ENCODE measurements at places on chromosomes 6 and 20.
A peak's percentile ranks its signal among the peaks of the same experiment; 100 is the strongest.

GRCh38 chr6:47105469-47106178 is 63.5 kb upstream of the ADGRF1 start:
- no peak for DNase-seq

GRCh38 chr6:123821112-123821511 is 17.4 kb downstream of the NKAIN2 start:
- DNase-seq, result no peak

DNA sequence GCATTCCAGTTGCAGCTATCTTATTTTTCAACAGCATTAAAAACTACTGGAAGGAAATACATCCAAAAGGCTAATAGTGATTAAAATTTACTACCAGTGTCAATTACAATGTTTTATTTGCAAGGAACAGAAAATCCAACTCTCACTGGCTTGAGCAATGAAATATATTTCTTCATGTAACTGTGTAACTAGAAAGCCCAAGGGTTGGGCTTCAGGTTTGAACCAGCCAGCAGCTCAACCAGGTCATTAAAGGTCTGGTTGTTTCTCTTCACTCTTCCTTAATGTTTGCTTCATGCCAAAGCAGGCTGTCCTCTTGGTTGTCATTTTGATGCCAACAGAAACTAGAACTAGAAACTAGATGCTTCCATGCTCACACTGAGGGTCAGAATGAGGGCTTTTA is 437.7 kb downstream of the PLCB1 start:
- no peak for DNase-seq

DNA sequence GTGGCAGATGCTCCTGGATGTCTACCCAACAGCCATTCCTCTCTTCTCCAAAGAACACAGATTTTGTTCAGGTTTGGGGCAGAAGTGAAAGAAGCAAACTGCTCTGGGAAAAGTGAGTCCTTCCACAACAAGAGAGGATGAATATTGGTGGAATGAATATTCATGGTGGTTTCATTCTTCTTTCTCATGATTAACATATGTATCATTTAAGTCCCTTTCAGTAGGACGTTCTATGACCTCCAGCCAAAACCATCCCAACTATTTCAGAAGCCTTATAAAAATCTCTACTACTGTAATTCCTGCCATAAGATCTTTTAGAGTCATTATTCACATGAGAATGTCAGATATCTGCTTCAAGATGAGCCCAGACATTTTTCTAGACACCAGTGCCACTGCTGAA is 44.4 kb downstream of the MDN1 start:
- DNase-seq, result no peak

DNA sequence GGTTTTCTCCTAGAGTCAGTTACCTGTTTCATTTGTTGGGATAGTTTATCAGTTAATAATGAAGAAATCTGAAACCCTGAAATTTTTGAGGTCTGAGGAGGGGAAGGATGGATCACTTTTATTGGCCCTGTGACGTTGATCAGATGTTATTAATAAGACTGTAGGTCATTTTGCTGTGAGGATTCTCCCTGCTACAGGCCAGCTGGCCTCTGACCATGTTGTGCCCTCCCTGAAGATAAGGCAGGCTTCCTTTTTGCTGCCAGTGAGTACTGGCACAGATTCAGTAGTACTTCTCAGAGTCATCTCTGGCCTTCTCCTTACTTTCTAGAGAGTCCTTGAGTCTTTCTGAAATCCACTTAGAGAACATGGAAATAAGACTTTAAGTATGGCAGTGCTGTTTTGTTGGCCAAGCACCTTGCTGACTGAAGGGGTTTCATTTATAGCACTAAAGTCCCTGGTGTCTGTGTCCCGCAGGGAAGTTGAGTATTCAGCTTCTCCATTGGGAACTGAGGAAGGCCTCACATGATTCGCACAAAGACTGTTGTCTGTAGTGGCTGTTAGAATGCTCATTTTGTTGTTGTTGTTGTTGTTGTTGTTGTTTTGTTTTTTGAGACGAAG is 202.6 kb downstream of the DTNBP1 start:
- DNase-seq, result no peak

DNA sequence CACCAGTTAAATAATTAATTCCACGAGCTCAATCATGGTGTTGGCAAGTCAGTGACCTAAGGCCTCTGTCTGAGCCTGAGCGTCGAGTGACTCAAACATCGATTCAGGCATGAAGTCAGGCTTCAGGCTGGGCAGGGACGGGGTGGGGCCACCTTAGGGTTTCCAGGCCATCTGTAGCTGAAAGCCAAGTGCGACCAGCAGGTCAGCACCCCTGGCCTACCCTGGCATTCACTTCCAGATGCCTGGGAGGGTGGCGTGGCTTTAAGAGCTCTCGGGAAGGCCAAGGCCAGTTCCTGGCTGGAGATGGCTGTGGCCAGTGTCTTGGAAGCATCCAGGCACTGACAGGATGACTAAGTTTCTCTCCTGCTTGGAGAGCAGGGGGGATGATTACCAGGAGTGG is 113.4 kb downstream of the DACT2 start:
- DNase-seq, result no peak

GRCh38 chr6:163500105-163500504 is 85.6 kb downstream of the QKI start:
- DNase-seq, result no peak

DNA sequence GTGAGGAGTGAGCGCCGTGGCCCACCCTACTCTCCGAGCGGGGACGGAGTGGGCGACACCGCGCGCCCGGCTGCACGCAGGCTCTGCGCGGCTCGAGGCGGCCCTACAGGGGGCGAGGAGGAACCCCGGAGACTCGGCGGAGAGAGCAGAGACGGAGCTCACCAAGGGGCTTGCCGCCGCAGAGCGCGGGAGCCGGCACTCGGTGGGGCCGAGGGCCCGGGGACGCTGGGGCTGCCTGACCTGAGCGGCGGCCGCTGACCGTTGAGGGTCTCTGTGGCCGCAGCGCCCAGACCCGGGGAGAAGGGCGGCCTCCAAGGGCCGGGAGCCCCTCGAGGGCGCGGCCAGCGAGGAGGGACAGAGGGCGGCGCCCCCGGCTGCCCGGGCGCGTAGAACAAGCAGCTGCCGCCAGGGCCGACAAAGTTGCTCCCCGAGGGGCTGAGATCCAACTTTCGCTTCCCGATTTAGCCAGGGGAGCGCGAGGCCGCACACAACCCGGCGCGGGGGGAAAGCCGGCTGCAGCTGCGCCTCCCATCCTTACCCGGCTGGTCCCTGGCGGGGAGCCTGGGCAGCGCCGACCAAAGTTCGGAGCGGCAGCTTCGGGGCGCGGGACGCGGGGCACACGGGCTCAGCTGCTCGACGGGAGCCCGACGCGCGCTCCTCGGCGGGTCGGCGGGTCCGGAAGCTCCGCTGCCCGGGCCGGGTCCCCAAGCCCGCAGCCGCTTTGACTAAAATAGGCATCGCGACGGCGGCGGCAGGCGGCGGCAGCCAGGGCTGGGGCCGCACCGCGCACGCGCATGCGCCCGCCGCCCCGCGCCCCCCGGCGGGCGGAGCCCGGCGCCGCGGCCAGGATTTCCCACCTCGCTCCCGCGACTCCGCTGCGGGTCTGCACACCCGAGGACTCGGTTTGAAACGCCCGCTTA is 43.1 kb downstream of the POPDC3 start:
- DNase-seq, result no peak

GRCh38 chr6:26300359-26300758 is 64.6 kb upstream of the BTN3A2 start:
- no peak for DNase-seq

DNA sequence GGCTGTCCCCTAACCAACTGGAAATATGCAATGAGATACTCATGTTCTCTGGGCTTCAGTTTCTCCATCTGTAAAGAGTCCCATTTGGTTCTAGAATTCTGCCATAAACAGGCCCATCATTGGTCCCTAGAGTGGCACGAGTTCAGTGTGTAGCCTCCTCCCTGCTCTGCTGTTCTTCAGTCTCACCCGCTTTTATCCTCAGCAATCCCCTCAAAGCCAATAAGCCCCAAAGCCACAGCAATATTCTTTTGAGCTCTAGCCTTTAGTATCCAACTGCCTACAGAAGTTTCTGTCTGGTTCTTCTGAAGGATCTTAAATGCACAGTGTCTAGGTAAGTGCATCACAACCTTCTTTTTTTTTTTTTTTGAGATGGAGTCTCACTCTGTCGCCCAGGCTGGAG is 9.8 kb upstream of the MRPS18A start:
- no peak for DNase-seq

- peak; percentile 7 for DNase-seq
Measured at GRCh38 chr6:91081452-91082067, 494.7 kb upstream of the MAP3K7 start.

- no peak for DNase-seq
Measured at GRCh38 chr6:96002912-96003311, 12.9 kb upstream of the FUT9 start.

GRCh38 chr6:169869301-169869700 is 117.9 kb downstream of the ERMARD start:
- DNase-seq, result no peak

GRCh38 chr6:39195792-39196385 is 33.4 kb downstream of the KCNK5 start:
- no peak for DNase-seq

GRCh38 chr6:9250852-9251251 is 815.5 kb upstream of the SLC35B3 start:
- DNase-seq, result no peak

GRCh38 chr20:14830466-14830865 is 493.1 kb upstream of the FLRT3 start:
- no peak for DNase-seq

DNA sequence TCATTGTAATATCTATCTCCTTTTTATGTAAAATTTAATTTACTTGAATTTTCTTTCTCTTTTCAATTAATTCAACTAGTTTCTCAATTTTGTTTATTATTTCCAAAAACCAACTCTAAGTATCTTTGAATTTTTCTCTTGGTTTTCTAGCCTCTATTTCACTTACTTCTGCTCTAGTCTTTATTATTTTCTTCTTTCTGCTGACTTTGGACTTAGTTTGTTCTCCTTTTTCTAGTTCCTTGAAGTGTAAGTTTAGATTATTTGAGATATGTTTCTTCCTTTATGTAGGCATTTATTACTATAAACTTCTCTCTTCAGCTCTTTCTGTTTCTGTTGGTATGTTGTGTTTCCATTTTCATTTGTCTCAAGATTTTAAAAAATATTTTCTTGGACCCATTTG is 70.8 kb downstream of the TNFAIP3 start:
- DNase-seq, result no peak

GRCh38 chr6:17705778-17706579 is 746 bp downstream of the NUP153 start:
- peak; percentile 72 for DNase-seq

GRCh38 chr6:7143476-7143974 is 35.8 kb downstream of the RREB1 start:
- no peak for DNase-seq

GRCh38 chr20:63405102-63405730 is 44.1 kb upstream of the CHRNA4 start:
- no peak for DNase-seq

- DNase-seq, result no peak
Measured at GRCh38 chr6:11618533-11618932, 81.0 kb downstream of the TMEM170B start.

GRCh38 chr20:62551407-62552323 is 75.9 kb upstream of the GATA5 start:
- no peak for DNase-seq

DNA sequence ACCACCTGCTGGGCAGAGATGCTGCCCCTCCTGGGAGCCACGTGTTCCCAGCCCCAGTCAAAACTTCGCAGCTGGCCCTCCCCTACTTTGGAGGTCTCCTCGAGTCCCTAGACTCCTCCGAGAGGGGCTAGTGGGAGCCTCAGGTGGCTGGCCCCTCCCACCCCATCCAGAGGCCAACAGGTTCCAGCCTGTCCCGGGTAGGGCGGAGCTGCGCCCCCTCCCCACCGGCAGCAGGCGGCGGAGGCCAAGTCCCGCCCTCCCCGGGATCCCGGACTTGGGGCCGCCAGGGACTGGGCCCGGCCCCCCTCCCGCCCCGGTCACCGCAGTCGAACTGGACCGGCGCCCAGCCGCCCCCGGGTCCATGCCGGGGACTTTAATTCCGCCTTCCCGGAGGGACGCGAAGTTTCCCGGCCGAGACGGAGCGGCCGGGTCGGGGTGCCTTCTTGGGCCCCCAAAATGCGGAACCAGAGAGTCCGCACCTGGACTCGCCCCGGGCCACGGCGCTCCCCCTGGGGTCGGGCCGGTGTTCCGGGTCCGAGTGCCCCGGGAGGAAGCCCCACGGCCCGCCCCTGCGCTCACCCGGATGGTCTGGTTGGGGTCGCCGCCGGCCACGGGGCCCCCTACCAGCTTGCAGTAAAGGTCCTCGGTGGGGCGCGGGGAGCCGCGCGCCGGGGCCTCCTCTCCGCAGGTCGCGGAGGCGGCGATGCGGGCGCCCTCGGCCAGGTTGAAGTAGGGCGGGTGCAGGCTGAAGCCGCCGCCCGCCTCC is 559 bp downstream of the LAMA5 start:
- no peak for DNase-seq

GRCh38 chr6:113172531-113172966 is 684.6 kb upstream of the MARCKS start:
- DNase-seq, result no peak

DNA sequence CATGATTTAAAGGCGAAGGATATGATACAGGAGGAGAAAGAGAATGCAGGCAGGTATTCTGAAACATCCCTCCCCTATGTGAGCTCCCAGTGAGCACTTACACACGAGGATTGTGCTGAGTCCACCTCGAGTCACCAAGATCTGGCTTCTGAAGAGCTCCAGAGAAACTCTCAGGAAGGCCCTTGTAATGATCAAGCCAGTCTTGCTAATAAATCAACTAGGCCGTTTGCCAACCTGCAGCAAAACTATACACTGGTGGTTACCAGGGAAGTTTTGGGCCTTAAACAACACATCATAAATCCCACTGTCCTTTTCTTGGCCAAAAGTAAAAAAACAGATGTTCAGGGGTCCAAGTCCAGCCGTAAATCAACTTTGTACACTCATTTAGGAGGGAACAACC is 79.2 kb downstream of the STXBP5 start:
- no peak for DNase-seq

DNA sequence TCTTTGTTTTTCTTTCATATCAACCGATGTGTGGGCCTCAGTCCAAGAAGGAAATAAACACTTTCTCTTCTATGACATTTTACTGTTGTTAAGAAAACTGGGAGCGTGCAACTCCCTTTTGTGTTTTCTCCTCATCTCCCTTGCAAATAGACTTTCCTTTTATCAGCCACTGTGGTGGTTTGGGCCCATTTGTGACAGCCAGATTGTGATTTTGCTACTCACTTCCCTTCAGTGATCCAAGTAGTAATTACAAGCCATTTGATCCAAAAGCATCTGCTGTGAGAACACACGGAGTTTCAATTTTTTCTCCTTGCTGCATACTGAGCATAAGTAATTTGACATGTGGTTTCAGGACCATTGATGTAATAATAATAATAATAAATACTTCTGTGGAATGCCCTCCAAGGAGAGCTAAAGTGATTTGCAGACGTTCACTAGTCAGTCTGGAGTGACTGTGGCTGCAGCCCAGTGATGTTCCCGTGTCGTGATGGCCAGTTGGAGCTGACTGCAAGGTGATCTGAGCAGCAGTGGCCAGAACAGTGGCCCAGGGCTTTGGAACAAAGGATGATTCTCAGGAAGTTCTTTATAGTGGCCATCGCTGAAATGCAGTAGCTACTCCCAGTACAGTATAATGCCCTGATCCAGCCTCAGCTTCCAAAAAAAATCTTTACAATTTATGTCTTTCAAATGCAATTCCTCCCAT is 91.9 kb upstream of the CLDN20 start:
- DNase-seq, result no peak
